ENCODE measurements at places on chromosomes 7 and 10. TPM values are rescaled to one million over a fixed set of nuclear protein-coding genes. Genes with fewer than 3 reads are reported as not detected.

DNA sequence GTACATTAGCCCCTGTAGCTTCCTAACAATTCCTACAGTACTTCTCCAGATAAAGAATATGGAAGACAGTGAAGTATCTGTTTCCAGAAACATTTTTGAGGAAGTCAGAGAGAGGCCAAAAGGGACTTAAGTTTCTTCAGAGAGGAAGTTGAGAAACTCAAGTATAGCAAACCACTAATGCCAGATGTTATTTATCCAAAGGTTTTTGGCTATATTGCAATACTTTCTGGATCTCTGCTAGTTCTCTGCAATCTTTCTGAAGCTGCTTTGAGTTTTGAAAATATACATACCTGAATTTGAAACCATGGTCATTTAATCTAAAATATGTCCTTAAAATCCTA, 64.7 kb downstream of the BICC1 start:
- DNase-seq = peak; percentile 85

Gene PRKAG2
- total RNA-seq = 27.7 TPM

DNA sequence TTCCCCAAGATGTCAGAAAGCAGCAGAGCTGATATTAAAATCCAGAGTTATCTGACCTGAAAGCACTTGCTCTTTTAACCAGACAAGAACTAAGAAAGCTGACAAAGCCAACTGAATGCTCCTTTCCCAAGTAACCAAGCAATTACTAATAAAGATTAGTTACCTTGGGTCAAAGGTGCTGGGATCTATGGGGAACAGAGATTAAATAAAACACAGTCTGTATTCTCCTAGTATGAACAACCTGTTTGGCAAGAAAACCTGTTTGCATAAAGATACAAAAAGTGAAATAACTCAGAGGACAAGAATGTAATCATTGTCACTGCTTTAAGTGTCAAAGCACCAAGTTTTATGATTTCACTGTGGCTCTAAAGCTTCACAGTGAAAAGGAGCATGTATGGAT, 35.7 kb downstream of the ITPRID1 start:
- no peak for DNase-seq

GRCh38 chr10:123551259-123551658, 114.9 kb upstream of the GPR26 start:
- DNase-seq = no peak

DNA sequence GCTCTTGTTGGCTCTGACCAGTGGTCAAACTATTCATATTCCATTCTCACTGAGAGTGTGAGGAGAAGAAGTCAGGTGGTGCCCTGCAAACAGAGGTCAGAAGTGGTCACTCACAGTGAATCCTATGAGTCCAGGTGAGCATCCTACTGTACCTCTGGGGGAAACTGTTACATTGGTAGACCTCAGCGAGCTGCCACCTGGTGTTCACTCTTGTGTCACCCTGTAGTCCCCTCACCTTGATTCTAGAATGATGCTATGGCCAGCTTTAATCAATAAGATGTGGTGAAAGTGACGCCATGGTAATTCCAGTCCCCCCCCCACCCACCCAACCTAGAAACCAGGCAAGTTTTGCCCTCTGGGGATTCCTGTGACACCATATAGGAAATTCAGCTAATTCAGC, 1.2 kb upstream of the AMPH start:
- no peak for DNase-seq

- no peak for DNase-seq
Measured at GRCh38 chr10:24551161-24551560, 172.5 kb downstream of the ARHGAP21 start.

Gene SEMA3E
- total RNA-seq = 0.43 TPM

DNA sequence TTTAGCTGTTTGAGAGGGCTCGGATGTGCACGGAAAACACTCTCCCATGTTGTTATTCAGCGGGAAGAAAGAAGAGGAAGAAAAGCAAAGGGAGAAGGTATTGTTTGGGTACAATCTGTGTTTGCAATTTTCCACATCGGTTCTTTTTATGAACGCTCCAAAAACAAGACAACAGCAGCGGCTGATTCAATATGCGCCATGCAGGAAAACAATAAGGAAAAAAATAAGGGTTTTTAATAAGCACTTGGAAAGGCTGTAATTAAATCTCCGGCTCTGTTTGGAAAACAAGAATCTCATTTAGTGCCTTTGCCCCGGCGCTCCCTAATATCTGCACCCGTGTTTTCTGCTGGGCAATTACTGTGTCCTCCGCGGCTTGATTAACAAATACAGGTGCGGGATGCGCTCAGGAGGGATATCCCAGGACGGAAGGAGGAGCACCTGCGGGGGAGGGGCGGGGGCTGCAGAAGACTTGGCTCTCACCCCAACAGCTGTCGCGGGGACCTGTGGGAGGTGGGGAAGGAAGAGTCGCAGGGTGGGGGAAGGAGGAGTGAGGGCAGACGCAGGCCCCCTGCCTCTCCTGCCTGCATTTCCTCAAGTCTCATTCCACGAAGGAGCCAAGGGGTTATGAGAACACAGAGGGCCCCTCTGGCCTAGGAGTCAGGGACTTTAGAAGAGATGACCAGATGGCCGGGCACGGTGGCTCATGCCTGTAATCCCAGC, 181.5 kb upstream of the PODXL start:
- no peak for DNase-seq

DNA sequence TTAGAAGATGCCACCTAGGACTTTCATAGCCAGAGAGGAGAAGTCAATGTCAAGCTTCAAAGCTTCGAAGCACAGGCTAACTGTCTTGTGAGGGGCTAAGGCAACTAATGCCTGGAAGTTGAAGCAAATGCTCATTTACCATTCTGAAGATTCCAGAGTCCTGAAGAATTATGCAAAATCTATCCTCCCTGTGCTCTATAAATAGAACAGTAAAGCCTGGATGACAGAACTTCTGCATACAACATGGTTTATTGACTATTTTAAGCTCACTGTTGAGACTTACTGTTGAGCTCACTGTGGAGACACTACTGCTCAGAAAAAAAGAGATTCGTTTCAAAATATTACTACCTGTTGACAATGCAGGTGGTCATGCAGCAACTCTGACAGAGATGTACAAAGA, 28.6 kb downstream of the TNS3 start:
- peak; percentile 60 for DNase-seq

Gene LIPK
- not detected for total RNA-seq

Data from fibroblast of villous mesenchyme (primary cell).